Lung microvascular endothelial cell (primary cell): ENCODE measurements at places on chromosomes 3 and 15. TPM values are rescaled to one million over a fixed set of nuclear protein-coding genes. Genes with fewer than 3 reads are reported as not detected.

SCAANT1 gene
- 1.7 TPM in 1 of 2 replicates, not detected in the other for total RNA-seq

WWTR1 gene
- 124 and 142 TPM in 2 replicates for total RNA-seq

REC114 gene
- not detected in 2 replicates for total RNA-seq

CHRNA7 gene
- 0.65 TPM in 1 of 2 replicates, not detected in the other for total RNA-seq

HLTF gene
- total RNA-seq = 12.6 and 16.5 TPM in 2 replicates

SPATA12 gene
- total RNA-seq = 0.44 TPM in 1 of 2 replicates, not detected in the other

CIAO2A gene
- 30.2 and 47.9 TPM in 2 replicates for total RNA-seq
